Germinal center (tissue), 1 donor: ENCODE measurements at places on chromosomes 16 and 17.

- DNase-seq = no peak
Observed at GRCh38 chr17:21176773-21177395, 37.1 kb downstream of the TMEM11 start.

GRCh38 chr17:1899403-1900000 lies 69.7 kb downstream of the RPA1 start:
- no peak for DNase-seq

GRCh38 chr17:12691173-12691572 lies 25.5 kb downstream of the MYOCD start:
- no peak for DNase-seq

DNA sequence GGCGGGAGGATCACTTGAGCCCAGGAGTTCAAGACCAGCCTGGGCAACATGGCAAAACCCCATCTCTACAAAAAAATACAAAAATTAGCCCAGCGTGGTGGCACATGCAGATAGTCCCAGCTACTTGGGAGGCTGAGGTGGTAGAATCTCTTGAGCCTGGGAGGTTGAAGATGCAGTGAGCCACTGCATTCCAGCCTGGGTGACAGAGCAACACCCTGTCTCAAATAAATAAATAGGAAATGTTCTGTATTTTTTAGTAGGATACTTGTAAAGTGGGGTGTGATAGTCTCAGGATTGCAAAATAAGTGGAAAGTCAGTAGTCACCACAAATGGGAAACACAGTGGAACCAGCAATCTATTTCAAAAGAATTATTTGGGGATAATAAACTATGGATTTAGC lies 4.0 kb downstream of the RSPRY1 start:
- no peak for DNase-seq

DNA sequence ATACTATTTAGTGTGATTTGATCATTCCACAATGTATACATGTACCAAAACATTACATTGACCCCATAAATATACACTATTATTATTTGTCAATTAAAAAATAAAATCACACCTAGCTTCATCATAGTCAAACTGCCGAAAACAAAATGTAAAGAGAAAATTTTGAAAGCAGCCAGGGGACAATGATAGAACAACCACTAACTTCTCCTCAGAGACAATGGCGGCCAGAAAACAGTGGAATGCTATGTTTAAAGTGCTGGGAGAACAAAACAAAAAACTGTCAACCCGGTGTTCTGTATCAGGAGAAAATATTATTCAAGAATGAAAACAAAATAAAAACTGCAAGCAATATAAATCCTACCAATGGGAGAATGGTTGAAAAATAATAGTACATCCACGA lies 63.2 kb downstream of the METRNL start:
- no peak for DNase-seq

- DNase-seq = no peak
Observed at GRCh38 chr16:76639685-76640289, 362.6 kb downstream of the CNTNAP4 start.
